ENCODE measurements at places on chromosomes 13 and 19. TPM values are rescaled to one million over a fixed set of nuclear protein-coding genes. Genes with fewer than 3 reads are reported as not detected.

DNA sequence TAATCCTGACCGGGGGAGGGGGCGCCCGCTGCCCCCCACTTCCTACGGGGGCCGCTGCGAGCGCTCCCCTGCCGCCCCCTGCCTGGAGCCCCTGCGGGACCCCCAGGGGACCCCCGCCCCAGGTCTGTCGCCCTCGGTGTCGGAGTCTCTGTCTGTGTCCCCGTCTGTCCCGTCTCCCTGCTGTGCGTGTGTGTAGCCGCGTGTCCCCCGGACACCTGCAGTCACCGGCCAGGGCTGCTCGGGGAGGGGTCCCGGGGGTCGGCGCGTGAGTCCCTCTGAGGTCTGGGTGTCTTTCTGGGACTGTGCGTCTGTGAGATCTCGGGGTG lies 7.7 kb upstream of the NFIC start:
- no peak for DNase-seq

DNA sequence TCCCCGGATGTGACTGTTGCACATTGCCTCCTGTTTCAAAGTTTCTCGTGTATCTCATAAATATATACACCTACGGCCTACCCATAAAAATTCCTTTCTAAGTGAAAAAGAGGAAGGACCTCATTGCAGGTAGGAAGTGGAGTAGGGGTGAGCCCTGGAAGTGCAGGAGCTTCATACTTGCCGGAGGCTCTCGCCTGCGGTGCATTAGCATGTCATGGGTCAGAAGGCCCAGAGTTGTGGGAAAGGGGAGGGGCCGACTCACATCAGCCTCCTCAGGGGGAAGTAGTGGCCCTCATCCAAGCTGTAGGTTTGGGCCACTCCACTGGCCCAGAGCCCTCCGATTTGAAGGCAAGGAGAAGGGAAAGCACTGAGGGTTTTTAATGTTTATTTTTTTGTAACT lies 26.0 kb upstream of the IRS2 start:
- DNase-seq: no peak

DNA sequence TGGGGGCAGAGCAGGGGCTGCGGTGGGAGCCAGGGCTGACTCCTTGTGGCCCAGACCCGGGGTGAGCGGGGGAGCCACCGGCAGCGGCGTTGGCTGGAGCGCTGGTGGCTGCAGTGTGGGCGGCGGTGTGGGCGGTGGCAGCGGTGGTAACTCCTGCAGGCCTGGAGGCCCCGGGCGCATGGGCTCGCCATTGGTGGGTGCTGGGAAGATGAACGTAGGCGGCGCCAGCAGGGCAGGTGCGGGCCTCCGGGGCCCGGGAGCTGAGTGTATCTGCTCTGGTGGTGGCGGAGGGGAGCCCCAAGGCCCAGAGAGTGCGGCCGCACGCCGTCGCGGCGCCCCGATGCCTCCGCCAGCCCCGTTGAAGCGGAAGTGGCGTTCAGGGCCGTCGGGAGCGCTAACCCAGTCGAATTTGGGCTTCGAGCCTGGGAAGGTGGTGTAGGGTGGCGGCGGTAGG lies 2.0 kb downstream of the GGN start:
- DNase-seq: no peak

- DNase-seq: no peak
These were observed 53.4 kb downstream of the TSSK6 start for GRCh38 chr19:19461671-19462622.

- no peak for DNase-seq
These were observed 30.4 kb downstream of the SLC25A15 start for GRCh38 chr13:40819797-40820315.

DNA sequence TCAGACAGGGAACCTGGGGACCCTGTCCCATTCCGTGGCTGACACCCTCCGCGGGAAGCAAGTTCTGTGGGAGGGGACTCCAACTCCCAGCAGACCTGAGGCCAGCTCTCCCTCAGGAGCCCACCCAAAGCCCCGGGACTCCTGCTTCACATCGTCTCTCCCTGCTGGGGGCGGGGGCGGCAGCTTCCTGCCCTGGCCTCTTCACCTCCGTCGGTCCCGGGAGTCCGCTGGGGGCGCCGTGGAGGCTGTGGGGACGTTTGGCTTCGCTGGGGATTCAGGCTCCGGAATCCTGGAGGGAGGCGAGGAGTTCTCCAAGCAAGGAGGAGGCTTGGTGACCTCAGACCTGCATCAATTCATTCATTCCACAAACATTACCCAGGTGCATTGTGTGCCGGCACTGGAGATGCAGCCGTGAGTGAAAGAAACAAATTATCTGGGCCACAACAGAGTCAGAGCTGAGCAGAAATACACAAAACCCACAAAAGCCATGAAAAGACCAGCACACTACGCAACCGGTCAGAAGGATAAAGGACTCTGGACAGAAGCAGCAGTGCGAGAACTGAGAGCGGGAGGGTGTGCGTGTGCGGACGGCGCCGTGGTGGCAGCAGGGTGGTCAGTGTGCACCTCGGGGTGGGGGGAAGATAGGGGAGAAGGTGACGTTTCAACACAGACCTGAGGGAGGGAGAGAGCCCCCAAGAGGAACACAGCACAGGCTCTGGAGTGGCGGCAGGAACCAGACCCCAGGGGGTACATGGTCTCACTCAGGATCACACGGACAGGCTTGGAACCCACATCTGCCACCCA lies 19.0 kb downstream of the EPS8L1 start:
- no peak for DNase-seq

CEACAM8 gene
- total RNA-seq: not detected

CLEC11A gene
- 16.2 TPM for total RNA-seq

ZNF132 gene
- 3.3 TPM for total RNA-seq
